ENCODE measurements at places on chromosomes 7 and 10.
A peak's percentile ranks its signal among the peaks of the same experiment; 100 is the strongest.

GRCh38 chr10:12639996-12640944 lies 290.9 kb downstream of the CAMK1D start:
- DNase-seq: no peak

- DNase-seq: no peak
These were observed 10.7 kb upstream of the IDI2 start for GRCh38 chr10:1036341-1036791.

DNA sequence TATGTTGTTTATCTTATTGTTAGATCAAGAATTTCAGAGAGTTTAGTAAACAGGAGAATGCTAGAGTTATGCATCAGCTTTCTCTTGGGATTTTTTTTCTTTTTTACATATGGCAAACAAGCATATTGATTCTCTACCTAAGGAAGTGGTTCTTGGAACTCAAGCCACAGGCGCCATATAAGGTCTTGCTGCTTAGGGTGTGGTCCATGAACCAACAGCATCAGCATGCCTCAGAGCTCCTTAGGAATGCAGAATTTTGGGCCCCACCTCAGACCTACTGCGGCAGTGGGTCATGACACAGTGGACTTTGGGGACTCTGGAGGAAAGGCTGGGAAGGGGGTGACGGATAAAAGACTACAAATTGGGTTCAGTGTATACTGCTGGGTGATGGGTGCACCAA lies 230.8 kb downstream of the SKAP2 start:
- DNase-seq: no peak

GRCh38 chr7:23955145-23955544 lies 245.1 kb downstream of the STK31 start:
- DNase-seq: no peak

DNA sequence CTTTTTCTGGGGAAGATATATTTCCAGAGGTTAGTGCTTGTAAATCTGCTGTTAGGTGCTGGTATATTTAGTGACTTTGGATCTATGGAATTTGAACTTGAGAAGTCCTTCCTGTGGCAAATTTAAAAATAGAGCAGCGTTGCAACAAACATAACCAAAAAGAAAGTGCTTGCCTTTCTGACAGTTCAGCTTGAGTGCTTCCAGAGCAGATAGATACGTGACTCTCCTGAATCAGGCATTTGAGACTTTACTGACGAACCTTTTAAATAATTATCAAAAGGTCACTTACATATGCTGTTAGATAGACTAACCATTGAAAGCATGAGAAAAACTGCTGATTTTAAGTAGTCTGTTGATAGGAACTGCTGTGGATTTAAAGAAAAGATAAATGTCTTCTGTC lies 387.5 kb upstream of the LRRTM3 start:
- no peak for DNase-seq

DNA sequence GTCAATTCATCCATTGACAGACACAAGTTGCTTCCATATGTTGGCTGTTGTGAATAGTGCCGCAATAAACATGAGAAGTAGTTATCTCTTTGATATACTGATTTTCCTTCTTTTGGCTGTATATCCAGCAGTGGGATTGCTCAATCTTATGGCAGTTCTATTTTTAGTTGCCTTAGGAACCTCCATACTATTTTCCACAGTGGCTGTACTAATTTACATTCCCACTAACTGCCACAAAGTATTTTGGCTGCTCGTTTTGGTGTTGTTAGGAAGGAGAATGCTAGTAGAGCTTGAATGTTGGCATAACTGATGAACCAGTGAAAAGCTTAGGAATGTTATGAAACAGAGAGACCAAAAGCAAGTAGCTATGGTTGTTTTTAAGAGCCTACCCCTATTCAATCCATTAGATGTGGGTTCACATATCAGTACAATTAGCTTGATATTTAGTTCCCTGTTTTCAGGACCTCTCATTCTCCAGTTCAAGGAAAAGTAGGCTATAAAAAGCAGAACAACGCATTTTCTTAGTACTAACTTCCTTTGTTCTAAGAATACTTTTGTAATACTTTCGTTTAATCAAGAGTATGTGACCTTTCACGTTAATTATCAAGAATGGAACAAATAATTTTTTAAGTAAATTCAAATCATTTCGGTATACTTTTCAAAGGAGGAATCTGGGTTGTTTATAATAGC lies 100.3 kb downstream of the FAS start:
- DNase-seq: no peak

- DNase-seq: no peak
These were observed 27.9 kb downstream of the ZC3HAV1 start for GRCh38 chr7:139081584-139081983.

- DNase-seq: no peak
These were observed 302.6 kb downstream of the KLF6 start for GRCh38 chr10:3482200-3482993.

GRCh38 chr10:128211953-128212727 lies 85.9 kb upstream of the MKI67 start:
- DNase-seq: peak; percentile 83

DNA sequence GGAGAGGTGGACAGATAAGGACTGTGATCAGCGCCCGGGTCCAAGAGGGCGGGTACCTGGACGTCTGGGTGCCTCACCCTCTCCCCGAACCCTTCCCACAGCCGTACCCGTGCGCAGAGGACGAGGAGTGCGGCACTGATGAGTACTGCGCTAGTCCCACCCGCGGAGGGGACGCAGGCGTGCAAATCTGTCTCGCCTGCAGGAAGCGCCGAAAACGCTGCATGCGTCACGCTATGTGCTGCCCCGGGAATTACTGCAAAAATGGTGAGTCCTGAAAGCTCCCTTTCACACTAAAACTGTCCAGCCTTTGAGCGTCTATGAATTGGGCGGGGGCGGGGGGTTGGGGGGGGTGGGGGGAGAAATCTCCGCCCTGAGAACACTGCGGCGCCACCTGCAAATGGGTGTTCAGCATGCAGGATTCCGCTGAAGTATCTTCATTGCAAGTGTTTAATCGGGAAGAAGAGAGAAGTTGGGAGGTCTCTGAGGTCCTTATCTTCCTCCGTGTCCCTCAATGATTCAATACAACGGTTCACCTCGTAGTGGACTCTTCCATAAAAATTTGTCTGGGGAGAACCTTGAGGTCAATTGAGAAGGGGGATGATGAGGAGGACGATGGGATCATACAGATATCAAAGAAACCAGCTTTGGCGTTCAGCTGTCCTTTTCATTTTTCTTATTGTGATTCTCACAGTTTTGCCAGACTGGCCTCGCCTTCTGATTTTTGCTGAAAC lies 906 bp downstream of the DKK1 start:
- DNase-seq: no peak

- DNase-seq: no peak
These were observed 236.1 kb downstream of the BUB3 start for GRCh38 chr10:123390332-123390731.

DNA sequence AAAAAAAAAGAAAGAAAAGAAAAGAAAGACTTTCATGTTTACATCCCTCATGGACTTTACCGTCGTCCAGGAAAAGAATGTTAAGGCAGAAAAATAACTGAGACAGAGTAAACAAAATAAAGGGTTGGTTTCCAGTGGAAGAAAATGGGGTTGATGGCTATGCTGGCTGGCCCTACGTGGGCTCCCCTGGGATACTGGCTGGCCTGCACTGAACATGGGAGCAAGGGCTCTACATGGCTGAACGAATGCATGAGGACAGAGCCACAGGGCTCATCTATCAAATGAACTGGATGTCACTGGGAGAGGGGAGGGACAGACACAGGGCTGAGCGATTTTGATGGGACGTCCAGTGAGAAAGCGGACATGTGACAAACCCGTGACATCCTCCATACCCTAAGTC lies 2.5 kb upstream of the UCMA start:
- DNase-seq: no peak

DNA sequence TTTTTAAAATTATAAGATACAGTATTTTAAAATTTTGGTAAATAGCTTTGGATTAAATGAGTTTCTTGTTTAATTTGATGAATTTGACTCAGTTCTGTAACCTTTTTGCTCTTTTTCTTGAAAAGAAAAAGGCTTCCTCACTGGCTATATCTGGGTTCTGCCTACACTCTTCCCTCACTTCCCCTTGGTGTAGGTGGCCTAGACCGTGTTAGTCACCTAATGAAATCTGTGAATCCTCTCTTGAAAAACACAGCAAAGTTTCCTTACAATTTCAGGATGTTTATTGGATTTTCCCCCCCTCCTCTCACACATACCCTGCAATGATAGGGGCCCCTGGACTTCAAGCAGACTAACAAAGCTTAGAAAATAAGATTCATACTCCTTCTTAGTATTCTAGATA lies 231.6 kb downstream of the ADK start:
- DNase-seq: no peak

GRCh38 chr10:6200734-6201515 lies 1.8 kb upstream of the PFKFB3 start:
- peak; percentile 18 for DNase-seq

DNA sequence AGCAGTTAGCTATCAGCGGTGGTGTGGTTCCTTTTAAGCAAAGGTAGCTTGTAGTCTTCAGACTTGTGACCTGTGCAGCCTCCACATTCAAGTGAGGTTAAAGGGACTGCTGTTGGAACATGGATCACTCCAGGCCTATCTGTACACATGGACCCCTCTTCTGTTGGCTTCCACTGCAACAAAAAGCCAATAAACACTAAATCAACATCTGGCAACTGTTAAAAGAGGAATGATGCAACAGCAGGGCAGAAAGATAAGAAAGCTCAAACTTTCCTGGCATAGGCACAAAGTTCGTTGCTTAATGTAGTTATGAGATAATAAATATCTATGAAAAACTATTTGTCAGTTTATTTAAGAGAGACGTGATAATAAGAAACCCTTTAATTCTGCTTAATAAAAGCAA lies 4.0 kb upstream of the MINPP1 start:
- DNase-seq: no peak

DNA sequence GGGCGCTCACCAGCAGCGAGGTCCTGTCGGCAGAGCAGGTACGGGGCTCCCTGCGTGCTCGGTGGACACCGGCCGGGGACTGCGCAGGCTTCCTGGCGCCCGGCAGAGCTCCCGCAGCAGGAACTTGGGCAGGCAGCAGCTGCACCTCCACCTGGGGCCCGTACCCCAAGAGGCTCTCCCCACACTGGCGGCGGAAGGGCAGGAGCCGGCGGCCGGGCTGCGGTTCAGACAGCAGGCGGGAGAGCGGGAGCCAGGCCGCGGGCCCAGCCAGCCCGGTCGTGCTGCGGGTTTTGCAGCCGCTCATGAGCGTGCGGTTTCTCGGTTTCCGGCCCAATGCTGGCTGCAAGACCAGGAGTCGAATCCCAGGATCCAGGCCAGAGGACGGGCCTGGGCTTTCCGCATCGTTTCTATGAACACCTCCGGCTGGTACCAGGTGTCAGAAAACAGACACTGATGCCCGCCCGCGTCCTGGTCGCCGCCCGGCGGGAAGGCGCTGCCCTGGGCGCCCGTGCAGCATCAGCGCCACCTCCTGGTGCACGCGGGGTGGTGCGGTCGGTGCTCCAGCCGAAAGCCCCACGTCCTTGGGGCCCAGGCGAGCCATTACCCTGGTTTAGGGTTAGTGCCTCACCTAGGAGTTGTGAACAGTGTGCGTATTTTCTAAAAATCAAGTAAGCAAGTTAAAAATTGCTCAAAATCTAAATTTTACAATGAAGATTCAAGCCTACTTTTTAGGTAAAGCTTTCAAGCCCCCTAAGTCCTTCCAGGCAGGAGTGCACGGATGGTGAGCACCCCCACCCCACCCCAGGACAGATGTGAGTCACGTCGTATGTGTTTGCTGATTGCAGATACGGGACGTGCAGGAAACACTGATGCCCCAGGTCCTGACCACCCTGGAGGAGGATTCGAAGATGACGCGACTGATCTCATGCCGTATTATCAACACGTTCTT lies 47.4 kb upstream of the PRKAR1B start:
- peak; percentile 44 for DNase-seq

DNA sequence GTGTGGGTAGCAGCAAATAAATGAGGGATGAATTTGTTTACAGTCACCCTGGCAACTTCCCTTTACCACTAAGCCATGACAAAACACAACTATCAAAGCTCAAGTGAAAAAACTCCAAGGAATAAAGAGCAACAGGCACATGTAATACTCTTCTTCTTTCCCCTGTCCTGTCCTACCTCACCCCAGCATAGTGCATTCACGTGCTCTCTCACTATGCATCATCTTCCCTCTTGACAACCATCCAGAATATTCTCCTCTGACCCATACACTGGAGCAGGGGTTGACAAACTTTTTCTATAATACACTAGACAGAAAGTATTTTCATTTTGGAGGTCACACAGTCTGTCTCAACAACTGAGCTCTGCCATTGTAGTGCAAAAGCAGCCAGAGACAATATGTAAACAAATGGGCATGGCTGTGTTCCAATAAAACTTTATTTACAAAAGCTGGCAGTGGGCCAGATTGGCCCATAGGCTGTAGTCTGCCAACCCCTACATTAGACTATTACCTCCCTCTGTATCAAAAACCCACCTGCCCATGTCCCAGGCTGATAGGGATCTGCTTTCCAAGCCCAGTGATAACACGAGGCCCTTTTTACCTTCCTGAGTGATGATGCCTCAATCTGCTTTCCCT lies 354.5 kb downstream of the FGFR2 start:
- no peak for DNase-seq

GRCh38 chr10:88125766-88126165 lies 262.3 kb downstream of the PTEN start:
- no peak for DNase-seq

DNA sequence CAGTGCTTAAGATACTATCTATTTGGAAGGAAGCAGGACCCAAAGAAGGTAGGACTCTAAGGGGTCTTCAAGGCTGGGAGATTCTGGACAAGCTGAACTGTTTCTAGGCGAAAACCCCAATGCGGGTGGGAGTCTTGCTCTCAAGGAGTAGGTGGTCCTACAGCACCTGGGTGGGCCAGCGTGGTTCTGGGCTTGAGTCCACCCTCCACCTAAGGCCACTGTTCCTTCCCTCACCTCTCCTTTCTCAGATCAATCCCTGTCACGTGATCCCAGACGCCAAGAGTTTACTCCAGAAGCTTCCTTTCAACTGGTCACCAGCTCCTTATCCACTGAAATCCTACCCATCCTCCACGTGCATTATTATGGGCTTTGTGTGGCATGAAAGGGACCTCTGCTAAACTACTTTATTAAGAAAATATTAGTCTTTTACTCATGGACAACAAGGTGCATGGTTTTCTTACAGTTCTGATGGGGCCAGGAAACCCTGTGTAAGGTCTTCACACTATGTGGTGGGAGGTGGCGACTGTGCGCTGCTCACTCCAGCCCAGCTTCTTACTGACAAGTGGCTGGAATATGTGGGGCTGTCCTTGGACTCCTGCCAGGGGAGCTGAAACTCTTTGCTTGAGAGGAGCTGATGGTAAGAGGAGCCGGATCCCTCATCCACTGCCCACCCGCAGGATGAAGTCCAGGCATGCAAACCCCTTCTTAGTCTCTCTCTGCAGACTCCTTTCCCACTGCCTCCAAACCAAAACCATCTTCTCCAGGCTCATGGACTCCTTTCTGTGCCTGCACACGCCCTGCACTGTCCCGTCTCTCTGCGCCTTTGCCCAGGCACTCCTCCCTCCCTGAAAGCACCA lies 1.6 kb downstream of the ZNF746 start:
- DNase-seq: no peak

- DNase-seq: no peak
These were observed 3.1 kb downstream of the PTF1A start for GRCh38 chr10:23194966-23195845.

GRCh38 chr7:91045606-91046005 lies 218.6 kb upstream of the FZD1 start:
- no peak for DNase-seq
